GM04503 (cell line): ENCODE measurements at places on chromosomes 3 and 15.
A peak's percentile ranks its signal among the peaks of the same experiment; 100 is the strongest.

DNA sequence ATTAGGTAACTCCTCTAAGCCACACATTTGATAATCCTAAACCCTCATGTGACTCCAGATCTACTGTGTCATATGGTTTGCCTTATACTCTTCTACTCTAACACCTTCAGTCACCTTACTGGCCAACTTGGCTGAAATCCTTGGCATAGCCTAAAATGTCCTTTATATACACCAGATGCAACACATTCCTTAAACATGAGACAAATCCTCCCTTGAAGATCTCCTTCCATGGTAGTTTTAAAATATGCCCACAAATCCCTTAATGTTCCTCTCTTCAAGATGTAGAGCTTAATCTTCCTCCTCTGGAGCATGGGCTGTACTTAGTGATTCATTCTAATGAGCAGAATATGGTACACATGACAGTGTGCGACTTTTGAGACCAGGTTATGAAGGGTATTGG is 238.9 kb downstream of the SUCLG2 start:
- DNase-seq: no peak

- no peak for DNase-seq
Measured at GRCh38 chr15:35519541-35520149, 26.3 kb downstream of the DPH6 start.

GRCh38 chr3:43327582-43327979 is 41.2 kb downstream of the SNRK start:
- DNase-seq: no peak

DNA sequence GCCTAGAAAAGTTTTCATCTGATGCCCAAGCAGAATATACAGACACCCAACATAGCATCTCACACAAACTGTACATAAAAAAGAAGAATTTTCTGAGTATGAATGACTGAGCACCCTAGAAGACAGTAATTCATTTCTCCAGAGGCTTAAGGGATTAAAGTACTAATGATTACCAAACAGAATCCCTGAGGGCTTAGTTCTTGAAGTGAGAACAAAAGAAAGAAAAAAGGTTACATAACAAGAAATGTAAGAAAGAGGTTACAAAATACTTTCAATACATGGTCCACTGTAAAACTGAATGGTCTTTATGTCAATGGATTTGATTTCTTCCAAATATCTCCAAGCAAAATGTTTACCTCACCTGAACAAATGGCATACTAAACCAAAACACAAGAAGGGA is 9.1 kb upstream of the NEK10 start:
- no peak for DNase-seq

GRCh38 chr3:126832933-126833332 is 128.9 kb downstream of the CHCHD6 start:
- DNase-seq: no peak

DNA sequence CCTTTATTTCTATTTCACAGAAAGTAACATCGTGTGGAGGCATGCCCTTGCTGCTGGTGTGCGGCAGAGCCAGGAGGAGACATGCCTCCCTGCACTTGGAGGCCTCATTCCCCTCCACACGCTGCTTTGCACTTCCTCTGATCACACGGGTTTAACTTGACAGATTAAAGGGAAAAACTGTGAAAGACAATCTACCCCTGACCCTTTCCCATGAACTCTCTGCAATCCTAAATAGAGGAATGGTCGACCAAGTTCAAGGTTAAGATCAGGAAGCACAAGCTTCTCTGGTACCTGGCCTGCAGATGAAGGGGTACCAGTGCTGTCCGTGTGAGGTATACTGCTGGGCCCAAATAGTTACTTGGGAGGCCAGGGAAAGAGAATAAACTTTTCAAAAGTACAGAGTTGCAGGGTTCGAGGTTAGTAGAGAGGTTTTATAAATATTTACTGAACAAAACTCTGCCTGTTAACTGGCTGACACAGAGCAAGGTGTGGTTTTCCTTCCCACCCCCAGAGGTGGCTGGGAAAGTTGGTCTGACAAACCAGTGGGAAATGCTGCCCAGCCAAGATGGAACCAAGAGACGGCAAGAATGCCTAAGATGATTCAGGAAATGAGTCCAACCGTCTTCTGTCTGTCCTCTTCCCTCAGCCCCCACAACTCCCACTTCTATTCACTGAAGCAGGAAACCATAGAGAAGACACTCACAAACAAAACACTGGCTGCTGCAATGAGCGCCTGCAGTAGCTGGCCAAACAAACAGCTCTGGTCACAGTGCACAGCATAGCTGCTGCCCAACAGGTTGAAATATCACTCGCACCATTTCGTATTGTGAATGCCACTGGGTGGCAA is 79.6 kb downstream of the IGF2BP2 start:
- peak; percentile 72 for DNase-seq
